ENCODE measurements at places on chromosomes 12 and 14.

DNA sequence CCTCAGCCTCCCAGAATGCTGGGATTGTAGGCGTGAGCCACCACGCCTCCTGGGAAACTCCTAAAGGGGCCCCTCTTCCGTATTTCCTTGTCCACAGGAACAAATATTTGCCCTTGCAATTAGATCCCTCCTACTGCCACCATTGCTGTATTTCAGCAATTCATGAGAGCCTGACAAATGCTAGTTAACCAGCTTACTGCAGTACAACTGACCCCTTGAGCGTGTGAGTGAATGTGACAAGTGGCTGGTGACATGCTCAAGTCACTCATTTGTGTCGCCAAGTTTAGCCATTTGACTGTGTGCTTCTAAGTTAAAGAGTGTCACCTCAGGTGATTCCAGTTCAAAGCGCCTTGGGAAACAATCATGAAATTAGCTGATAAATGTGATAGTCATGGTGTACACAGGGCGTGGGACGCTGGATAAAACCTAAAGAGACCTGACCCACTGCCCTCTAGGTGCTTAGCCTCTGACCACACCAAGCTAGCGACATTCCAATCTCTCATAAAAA, 56.1 kb upstream of the MAP1LC3B2 start:
- DNase-seq, result no peak

GRCh38 chr12:66860752-66861750, 182.2 kb upstream of the GRIP1 start:
- DNase-seq, result peak; percentile 50

GRCh38 chr14:89432226-89432625, 15.2 kb upstream of the FOXN3 start:
- DNase-seq, result no peak

DNA sequence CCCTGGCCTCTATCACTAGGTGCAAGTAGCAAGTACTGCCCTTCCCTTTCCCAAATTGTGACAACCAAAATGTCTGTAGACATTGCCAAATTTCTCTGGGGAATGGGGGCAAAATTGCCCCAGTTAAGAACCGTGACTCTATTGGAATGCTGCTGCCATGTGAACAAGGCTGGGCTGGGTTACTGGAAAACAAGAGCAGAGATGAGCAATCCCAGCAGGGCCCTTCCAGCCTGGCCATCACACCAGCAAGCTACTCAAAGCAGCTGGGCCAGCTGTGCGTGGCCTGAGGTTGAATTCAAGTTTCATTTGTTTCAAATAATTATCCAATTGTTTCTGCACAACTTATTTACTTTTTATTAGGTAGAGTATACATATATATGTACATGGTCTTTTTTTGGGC, 103.4 kb upstream of the PKP2 start:
- no peak for DNase-seq

DNA sequence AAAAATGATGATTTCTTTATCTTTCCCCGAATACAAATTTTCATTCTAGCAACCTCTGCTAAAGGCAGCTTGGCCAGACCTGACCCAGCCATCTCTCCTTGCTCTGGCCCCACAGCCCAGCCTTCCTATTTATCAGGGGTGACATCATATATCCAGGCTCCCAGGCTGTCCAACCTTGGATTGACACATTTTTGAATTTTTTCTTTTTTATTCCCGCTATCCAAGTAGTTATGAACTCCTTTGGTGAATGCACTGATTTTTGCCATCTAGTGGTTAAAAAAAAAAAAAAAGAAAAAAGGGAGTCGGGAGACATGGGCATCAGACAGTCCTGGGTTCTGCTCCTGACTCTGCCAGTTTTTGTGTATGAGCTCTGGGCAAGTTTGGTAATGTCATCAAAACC, 120.5 kb downstream of the PTPN11 start:
- DNase-seq, result no peak

- no peak for DNase-seq
Measured at GRCh38 chr12:47348206-47348605, 268.4 kb upstream of the AMIGO2 start.

DNA sequence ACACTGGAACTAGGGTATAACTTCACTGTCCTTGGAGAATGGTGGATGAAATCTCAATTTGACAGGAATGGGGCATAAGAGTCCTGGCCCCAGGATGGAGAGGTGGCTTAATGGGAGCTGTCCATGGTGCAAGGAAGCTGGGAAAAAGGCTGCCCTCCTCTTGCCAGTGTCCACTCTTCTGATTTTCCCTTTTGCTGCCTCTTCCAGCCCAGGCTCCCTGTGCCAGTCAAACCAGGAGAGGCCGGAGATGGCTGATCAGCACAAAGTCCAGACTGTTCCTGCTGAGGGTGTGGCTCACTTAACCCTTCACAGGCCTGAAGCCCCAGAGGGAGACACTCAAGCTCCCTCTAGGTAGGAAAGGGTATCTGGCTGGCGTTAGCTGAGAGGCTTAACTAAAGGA, at the start of gene MYO1A:
MYO1A (minus strand) TSS at position 240 of the 400 bp plus-strand sequence. CDS start 1,806 bp downstream, outside the sequence.
- no peak for DNase-seq

- DNase-seq, result peak; percentile 44
Measured at GRCh38 chr14:54893151-54893760, 9.4 kb downstream of the GCH1 start.

GRCh38 chr12:116832353-116832752, 48.9 kb downstream of the HRK start:
- no peak for DNase-seq

- DNase-seq, result peak; percentile 52
Measured at GRCh38 chr12:3777206-3777809, 24.4 kb upstream of the CRACR2A start.

DNA sequence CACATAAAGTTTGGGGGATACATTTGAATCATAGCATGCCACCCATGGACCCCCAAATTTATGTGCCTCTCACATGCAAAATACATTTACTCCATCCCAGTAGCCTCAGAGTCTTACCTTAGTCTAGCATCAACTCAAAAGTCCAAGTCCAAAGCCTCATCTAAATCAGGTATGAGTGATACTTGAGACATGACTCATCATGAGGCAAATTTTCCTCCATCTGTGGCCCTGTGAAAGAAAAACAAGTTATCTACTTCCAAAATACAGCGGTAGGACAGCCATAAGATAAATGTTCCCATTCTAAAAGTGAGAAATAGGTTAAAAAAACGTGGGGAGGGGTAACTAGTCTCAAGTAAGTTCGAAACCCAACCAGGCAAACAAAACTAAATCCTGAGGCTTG, 444.2 kb downstream of the SNAPC1 start:
- no peak for DNase-seq

GRCh38 chr14:30855345-30856037, 18.9 kb upstream of the COCH start:
- DNase-seq, result no peak

DNA sequence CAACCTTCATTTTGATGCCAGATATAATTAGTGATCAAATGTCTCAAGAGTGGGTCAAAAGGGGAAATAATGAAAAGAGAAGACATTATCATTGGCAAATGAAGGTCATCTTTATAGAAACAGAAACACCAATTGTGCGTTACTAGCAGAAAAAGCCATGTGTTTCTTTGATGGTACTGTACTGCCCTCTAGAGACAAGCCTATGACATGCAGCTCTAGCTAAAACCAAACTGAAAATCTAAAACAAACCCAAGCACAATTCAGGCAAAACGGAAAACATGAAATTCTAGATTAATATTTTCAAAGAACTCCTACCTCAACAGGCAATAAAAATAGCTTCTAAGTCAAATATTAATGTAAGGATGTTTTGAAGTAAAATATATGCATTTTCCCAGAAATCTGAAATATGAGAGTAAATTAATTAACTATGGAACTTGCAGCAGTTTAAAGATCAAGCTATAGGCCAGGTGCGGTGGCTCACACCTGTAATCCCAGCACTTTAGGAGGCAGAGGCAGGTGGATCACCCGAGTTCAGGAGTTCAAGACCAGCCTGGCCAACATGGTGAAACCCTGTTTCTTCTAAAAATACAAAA, 115.4 kb downstream of the KLHL28 start:
- DNase-seq, result peak; percentile 54

- DNase-seq, result no peak
Measured at GRCh38 chr12:7142809-7143465, 12.8 kb downstream of the CLSTN3 start.

DNA sequence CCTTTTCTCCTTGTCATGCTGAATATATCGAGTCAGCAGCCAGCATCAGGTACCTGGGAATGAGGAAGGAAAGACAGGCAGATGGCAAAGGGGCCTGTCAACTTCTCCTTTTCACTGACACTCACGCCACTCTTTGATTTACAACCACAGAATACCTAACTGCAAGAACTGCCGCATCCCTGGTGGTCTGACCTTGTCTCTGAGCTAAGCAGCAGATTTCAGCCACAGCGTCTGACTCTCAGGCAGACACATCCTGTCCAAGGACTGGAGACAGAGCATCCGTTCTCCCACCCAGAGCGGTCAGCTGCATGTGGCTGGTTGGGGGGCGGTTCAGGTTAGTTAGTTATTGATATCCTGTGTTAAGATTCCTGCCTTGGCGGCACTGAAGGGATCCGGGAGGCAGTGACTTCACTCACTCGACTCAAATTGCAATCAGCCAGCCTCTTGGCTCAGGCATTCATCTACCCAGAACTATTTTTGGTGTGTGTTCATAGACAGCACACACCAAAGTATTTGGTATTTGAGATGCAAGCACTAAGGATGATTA, 11.2 kb upstream of the MAP1LC3B2 start:
- no peak for DNase-seq

DNA sequence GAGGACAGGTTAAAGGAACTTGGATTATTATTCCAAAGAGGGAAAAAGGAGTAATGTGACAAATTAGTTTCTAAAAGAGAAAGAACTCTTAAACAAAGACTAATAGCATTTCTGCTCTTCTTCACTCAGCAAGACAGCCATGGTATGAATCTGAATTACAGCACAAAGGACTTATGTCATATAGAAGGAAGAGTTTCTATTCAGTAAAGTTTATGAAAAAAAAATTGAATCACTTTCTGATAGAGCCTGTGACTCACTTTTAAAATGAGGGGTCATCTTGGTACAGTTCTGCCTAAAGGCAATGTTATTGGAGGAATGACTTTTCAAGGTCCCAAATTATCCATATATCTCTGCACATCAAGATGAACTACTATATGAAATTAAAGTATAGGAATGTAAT, 101.7 kb downstream of the DUSP6 start:
- no peak for DNase-seq

GRCh38 chr14:100608064-100608463, 20.8 kb upstream of the BEGAIN start:
- DNase-seq, result no peak

DNA sequence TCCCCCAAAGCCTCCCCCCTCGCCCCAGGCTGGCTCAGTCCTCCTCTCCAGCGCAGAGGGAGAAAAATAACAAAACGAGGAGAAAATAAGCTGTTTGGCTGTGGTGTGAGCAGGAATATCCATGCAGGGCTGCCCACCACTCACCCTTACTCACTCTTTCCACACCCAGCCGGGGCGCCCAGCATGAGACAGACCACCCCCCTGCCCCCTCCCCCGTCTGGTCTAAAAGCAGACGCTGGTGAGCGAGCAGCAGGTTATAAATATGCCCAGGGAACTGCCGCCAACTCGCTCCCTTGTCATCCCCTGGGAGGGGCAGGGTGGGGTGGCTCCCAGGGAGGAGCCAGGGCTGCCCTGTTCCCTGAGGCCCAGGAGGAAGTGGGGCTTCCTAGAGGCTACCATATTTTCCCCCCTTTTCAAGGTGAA, 7.4 kb downstream of the WNT1 start:
- DNase-seq, result no peak

All from activated CD4-positive, alpha-beta T cell treated with anti-CD3 and anti-CD28 coated beads, Interleukin-2, amount 50 U/mL, for 16 hours (primary cell).